ENCODE measurements at places on chromosomes 12 and 14. TPM values are rescaled to one million over a fixed set of nuclear protein-coding genes. Genes with fewer than 3 reads are reported as not detected.

DNA sequence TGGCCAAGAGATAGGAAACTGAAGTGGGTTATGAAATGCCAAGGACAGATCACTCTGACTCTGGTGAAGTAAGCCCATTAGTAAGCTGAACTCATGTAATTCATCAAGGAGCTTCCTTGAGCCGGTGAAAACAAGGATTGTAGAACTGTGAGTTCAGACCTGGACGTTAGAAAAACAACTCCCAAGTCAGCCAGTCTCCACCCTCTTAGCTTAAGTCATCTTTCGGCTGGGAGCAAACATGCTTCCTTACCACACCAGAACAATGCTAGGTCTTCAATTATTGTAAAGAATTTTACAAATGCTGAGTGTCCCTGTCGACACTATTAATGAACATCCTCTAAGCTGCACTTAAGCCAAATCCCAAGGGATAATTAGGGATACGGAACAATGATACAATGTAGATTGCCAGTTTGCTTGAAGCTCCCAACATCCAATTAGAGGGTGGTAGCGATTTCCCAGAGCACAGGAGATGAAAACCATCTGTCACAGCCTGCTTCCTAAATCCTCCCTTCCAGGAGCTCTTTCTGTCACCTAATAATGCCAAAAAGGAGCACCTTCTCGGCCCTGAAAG is 45.7 kb upstream of the VASH1 start:
- no peak for DNase-seq

KRT3 gene
- not detected for polyA plus RNA-seq

DGLUCY gene
- 72.1 TPM for polyA plus RNA-seq

- DNase-seq: no peak
These were observed 115.4 kb downstream of the SINHCAF start for GRCh38 chr12:31210541-31210940.

DNA sequence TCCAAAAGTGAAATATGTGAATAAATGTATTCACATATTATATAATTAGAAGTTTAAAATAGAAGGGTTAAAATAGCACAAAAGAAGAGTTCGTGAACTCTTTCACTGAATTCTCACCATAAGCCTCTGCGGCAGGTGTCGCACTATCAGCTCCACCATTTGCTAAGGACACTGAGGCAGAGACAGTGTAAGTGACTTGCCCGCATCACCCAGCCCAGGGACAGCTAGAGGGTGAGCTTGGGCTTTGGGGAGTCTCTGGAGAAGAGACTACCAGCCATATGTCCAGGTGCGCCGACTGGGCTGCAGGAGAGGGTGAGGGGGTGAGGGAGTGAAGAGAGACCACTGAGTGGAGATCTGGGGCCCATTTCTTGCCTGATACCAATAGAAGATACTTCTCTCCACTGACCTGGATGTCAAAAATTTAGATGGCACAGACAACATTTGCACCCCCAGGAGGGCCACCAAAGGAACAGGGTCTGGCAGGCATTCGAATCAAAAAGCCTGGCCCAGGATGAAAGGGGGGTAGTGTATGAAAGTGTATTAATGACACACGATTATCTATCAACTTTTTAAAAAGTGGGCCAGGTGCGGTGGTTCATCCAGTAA is 28.5 kb downstream of the FAIM2 start:
- no peak for DNase-seq

KIF5A gene
- 0.59 TPM for polyA plus RNA-seq

PROX2 gene
- 0.44 TPM for polyA plus RNA-seq

BIN2 gene
- polyA plus RNA-seq: 1.9 TPM

HSPB8 gene
- polyA plus RNA-seq: 8.9 TPM

HCAR2 gene
- 0.59 TPM for polyA plus RNA-seq

DNA sequence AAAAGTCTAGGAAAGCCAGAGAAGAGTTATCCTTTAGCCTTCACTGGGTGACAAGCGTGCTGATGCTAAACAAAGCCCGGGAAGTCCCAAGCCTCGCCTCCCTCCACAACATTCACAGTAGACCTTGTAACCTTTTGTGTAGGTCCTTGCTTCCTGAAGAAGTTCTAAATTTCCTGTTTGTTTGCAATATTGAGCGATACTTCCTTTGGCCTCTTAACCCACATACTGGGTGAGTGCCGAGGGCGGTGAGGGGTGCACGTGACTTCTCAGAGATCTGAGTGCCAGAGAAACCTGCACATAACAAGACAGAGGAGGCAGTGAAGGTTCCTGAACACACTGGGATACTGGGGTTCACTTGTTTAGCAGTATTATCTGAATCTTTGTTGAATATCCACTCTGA is 134.3 kb downstream of the PLXNC1 start:
- DNase-seq: no peak

- no peak for DNase-seq
These were observed 257.0 kb downstream of the ADGRD1 start for GRCh38 chr12:131210506-131211339.

GRCh38 chr14:76267322-76268046 is 108.5 kb upstream of the ESRRB start:
- DNase-seq: peak; percentile 48

PTHLH gene
- 0.52 TPM for polyA plus RNA-seq

TSPAN9 gene
- 105 TPM for polyA plus RNA-seq

DNA sequence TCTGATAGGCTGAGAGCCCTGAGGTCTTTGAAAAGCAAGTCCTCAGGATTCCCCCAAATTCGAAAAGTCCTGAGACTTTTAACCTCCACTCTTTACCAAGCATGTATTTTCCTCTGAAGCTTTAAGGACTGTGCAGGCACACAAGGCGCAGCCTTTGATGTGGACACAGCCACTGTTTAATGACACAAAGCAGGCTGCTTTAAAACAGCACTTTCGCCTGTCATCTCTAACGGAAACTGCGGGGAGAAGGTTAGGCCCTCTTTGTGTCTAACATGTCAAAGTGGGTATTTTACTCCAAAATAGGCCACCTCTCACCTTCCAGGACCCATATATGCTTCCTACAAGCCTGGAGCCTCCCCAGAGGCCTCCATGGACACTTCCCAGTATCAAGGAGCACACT is 159.2 kb downstream of the GCH1 start:
- DNase-seq: no peak

GRCh38 chr12:108345716-108346633 is 6.9 kb upstream of the CMKLR1 start:
- DNase-seq: no peak

GRCh38 chr12:71045781-71046180 is 112.0 kb downstream of the TSPAN8 start:
- DNase-seq: no peak

DNA sequence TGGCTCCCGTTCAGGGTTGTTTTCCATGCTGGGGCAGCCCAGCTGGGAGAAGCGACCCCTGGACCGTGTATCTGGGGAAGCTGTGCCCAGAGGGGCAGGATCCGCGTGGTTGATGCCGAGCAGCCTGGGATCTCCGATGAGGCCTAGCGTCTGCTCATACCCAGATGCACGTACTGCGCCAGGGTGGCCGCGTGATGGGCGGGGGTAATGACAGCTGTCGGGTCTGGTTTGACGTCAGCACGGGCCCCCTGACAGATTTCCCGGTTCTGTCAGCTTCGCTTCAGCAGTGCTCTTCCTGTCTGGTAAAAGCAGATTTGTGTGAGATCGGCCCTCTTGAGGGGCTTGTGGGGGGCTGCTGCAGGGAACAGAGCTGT is 147.3 kb downstream of the TSPAN9 start:
- DNase-seq: no peak

All from left renal cortex interstitium (tissue), 4 donors.